ENCODE measurements at places on chromosomes 2 and 18.
A peak's percentile ranks its signal among the peaks of the same experiment; 100 is the strongest.

DNA sequence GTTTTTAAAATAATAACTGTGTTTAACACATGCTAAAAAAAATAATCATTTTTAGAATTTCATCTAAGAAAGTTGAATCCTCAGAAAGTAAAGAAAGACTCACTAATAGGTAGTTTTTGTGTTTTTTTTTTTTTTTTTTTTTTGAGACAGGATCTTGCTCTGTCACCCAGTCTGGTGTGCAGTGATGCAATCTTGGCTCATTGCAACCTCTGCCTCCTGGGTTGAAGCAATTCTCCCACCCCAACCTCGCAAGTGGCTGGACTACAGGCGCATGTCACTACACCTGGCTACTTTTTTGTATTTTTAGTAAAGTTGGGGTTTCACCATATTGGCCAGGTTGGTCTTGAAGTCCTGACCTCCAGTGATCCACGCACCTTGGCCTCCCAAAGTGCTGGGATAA lies 7.1 kb downstream of the CKAP2L start:
- no peak for DNase-seq

GRCh38 chr2:238321467-238321866 lies 1.1 kb downstream of the TRAF3IP1 start:
- DNase-seq, result no peak

- no peak for DNase-seq
Observed at GRCh38 chr2:99900556-99900955, 241.8 kb downstream of the AFF3 start.

- DNase-seq, result no peak
Observed at GRCh38 chr2:186645999-186646398, 47.9 kb upstream of the FAM171B start.

- no peak for DNase-seq
Observed at GRCh38 chr2:212133337-212133736, 405.3 kb downstream of the ERBB4 start.

GRCh38 chr2:161982548-161983330 lies 91.3 kb downstream of the DPP4 start:
- peak; percentile 17 for DNase-seq

GRCh38 chr2:70141902-70142589 lies 48.8 kb downstream of the C2orf42 start:
- DNase-seq, result no peak

Data from fibroblast of skin of abdomen (primary cell).